ENCODE measurements at places on chromosomes 2 and 18.

DNA sequence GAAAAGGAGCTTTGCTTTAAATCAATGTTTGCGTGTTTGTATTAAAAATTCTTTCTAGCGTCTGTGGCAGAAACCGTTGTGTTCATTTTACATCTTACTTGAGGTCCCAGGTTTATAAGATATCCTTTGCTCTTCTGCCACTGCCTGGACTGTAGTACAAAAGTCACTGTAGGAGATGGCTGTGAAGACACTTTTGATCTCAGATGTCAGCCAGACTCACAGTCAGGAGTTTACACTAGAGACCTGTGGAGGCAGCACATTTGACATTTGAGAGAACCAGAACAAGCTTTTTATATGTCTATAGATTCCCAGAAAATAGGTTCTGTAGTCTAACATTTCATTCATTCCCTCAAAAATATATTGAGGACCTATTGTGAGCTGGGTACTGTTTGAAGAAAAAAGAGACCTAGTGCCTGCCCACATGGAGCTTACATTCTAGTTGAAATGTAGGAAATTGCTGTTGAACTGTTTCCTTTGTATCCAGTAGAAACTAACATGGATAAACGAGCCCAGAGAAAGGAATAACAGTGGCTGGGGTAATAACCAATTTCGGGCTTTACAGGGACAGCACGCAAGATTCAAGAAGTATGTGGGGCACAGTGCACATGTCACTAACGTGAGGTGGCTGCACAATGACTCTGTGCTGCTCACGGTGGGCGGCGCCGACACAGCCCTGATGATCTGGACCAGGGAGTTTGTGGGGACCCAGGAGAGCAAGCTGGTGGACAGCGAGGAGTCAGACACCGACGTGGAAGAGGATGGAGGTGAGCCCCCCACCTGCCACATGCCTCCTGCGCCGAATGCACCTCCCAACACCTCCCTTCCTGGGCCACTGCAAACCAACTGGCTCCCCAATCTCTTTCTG is 122.3 kb downstream of the RTN4 start:
- no peak for DNase-seq

- DNase-seq = no peak
Observed at GRCh38 chr2:47086054-47086471, 69.0 kb downstream of the STPG4 start.

DNA sequence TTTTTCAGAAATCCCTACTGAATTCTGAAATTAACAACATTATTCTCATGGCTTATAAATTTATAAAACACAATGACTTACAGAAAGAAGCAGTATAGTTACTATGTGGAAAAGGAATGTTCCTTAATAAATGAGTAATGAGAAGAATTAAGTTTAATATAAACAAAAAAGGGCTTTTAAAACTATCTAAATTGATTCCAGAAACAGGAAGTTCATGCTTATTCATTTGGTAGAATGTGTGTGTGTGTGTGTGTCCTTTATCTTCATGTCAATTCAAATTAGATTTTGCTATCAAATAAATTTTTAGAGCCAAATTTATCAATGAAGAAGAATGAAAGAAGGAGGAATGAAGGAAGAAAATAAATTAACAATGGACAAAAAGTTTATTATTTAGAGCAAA is 440.8 kb upstream of the LRRTM4 start:
- no peak for DNase-seq

DNA sequence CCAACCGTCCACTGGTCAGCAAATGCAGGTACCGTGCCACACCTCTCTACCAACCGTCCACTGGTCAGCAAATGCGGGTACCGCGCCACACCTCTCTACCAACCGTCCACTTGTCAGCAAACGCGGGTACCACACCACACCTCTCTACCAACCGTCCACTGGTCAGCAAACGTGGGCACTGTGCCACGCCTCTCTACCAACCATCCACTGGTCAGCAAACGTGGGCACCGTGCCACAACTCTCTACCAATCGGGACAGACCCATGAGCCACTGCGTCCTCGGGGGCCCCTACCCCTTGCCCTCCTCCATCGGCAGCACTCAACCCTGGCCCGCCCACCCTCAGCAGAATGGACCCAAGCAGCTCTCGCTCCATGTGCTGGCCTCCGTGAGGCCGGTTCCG is 226.4 kb upstream of the SALL3 start:
- DNase-seq = no peak

GRCh38 chr18:44156126-44156525 is 524.6 kb upstream of the SETBP1 start:
- no peak for DNase-seq
